ENCODE measurements at places on chromosomes 5 and 9.
A peak's percentile ranks its signal among the peaks of the same experiment; 100 is the strongest.

DNA sequence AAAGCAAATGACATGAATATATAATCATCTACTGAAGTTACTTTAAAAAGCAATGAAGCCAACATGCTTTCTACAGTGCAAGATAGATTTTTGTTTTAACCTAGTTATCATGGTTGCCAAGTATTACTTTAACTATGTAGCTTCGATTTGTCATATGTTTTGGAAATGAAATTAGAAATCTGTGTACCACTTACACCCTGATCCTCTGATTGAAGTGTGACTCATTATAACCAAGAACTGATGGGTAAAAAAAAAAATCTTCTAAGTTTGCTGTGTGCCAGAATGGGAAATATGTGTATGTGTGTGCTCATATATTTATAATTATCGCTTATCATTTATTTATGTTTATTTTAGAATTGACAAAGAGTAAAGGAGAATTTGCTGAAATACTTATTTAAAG lies 9.1 kb upstream of the CDC42SE2 start:
- no peak for DNase-seq

- DNase-seq = no peak
These were observed 11.7 kb upstream of the PCDHB1 start for GRCh38 chr5:141039517-141039916.

- DNase-seq = no peak
These were observed 53.4 kb downstream of the MAN2A1 start for GRCh38 chr5:109743041-109743531.

DNA sequence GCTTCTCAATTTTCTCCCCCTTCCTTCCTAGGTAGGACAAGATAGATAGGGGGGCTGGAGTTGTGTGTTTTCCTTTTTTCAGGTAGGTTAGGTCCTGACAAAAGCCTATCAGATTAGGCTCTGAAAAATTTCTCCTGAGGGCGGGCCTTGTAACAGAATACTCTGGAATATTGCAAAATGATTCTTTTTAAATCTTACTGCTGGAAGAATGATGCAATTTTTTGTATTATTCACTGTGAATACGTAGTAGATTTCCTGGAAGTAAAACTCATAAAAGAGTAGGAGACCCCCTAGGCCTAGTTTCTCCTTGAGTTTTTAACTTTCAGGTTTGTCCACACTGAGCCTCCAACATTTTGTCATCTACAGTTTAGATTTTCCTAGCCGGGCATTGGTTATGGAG lies 1701.8 kb downstream of the EFNA5 start:
- no peak for DNase-seq

GRCh38 chr5:59272809-59273427 lies 620.6 kb downstream of the PDE4D start:
- DNase-seq = no peak

GRCh38 chr5:169149317-169149716 lies 151.6 kb downstream of the SLIT3 start:
- DNase-seq = no peak

- DNase-seq = no peak
These were observed 189.6 kb downstream of the ARHGEF28 start for GRCh38 chr5:73815631-73816030.

GRCh38 chr5:3124410-3124809 lies 372.9 kb upstream of the IRX2 start:
- no peak for DNase-seq

DNA sequence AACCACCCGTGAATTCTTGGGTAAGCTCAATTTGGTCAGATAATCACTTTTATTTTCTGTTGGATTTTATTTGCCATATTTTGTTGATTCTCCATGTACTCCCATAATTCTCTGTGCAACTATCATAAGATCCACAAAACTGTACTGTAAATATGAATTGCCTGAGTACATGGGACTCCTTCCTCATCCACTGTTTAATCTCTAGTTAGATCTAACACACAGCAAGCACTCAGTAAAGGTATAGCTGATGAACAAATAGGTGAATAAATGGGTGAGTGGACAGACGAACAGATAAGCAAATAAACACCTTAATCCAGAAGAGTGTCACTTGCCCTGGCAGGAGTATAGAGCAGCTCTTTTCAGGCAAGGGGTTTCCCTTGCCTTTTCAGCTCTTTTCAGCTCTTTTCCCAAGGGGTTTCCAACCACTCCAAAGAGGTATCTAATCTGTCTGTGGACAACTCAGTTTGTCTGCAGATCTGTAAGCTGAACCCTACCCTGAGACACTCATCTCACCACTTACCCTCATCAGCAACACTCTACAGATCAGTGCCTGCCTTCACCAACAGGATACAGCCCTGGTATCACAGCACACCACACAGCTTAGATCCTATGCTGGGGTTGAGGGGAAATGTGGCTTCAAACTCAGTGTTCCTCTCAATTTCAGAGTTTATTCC lies 51.2 kb downstream of the SIL1 start:
- DNase-seq = no peak

- no peak for DNase-seq
These were observed 189.8 kb upstream of the BRINP1 start for GRCh38 chr9:119559056-119559455.

DNA sequence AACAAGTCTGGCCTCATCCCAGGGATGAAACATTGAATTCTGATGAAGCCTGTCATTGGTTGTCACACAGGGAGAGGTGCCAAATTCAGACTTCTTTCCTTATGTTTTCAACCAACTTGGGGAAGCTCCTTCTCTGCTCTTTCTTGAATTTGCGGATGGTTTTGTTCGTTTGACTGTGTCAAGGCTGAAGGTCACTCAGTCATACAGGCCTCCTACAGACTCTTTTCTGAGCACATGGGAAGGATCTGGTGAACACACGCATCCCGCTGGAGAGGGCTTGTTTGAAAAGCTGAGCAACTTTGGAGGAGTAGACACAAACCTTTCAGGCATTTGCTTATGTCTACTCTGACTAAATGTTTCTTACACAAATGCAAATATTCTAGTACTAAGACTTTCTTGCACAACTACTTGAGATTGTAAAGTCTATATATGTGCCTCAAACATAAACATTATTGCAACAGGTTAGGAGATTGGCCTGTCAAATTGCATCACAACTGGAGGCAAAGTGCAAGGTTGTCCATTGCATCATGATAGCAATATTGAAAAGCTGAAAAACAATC lies 151.5 kb upstream of the NR3C1 start:
- no peak for DNase-seq

- DNase-seq = no peak
These were observed 711 bp downstream of the PGGT1B start for GRCh38 chr5:115262011-115262320.

- DNase-seq = peak; percentile 40
These were observed 227.0 kb upstream of the DAP start for GRCh38 chr5:10987925-10988504.

DNA sequence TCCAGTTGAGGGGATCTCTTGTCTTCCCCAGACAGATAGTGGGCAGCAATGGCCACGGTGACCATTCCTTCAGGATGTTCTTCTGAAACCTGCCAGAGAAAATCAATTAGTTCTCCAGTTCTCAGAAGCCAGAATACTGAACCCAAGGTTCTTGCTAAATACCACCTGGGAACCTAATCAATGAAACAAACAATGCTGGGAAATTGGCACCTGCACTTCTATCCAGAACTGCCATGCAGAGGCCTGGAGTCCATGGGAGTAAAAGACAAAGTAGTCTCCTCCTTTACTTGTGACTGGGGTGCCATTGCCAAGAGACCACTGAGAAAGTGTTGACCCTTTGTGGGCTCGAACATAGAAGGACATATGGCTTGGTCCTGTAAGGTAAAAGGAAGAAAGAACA lies 45.7 kb downstream of the ERMP1 start:
- no peak for DNase-seq

DNA sequence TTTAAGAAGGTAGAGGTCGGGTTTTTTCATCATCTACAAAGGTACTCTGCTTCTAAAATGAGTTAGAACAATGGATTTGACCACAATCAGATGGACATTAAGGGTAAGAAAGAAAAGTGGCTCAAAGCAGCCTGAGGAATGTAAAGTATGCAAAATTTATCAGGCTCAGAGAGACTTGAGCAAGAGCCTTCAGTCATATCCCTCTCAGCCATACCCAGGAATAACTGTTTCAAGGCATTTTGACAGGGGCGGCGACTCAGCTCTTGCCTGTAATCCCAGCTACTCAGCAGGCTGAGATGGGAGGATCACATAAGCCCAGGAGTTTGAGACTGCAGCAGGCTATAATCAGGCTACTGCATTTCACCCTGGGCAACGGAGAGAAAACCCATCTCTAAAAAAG lies 38.8 kb upstream of the ANXA2R start:
- DNase-seq = no peak

DNA sequence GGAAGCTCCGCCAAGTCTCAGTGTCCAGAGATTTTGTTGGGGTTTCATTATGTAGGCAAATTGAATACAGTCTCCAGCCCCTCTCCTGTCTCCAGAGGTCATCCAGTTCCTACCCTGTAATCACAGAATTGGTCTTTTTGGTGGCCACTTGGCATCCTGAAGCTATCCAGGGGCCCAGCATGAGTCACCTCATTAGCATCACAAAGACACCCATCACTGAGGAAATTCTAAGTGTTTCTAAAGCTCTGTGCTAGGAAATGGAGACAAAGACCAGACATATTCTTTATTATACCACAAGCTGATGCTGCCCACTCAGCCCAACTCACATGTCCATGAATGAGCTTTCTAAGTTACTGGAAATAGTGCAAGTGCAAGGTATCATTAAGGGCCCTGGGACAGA lies 229.9 kb downstream of the DOCK8 start:
- no peak for DNase-seq

DNA sequence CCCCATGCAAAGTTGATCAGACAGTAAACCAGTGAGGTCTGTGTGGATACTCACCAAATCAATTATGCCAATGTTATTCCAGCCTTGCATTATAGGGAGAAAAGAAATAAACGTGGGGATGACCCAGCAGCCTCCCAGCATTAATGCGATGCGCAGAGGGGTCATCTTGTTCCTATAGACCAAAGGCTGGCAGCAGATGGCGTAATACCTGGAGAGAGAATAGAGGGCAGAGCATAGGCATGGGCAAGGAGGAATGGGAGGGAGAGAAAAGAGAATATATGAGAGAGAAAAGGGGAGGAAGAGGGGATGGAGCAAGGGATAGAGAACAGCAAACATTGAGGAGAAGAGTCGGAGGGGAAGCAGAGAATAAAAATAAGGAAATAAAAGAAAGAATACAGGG lies 131.2 kb downstream of the HTR4 start:
- no peak for DNase-seq

GRCh38 chr9:83744206-83744605 lies 36.4 kb upstream of the UBQLN1 start:
- DNase-seq = no peak

- DNase-seq = no peak
These were observed 155.5 kb upstream of the EPB41L4A start for GRCh38 chr5:112574536-112574935.

- no peak for DNase-seq
These were observed 4.4 kb upstream of the GLIPR2 start for GRCh38 chr9:36132086-36132485.

- no peak for DNase-seq
These were observed 9.0 kb upstream of the FAF2 start for GRCh38 chr5:176438959-176439757.

GRCh38 chr5:72180925-72181324 lies 73.7 kb downstream of the MAP1B start:
- DNase-seq = no peak

DNA sequence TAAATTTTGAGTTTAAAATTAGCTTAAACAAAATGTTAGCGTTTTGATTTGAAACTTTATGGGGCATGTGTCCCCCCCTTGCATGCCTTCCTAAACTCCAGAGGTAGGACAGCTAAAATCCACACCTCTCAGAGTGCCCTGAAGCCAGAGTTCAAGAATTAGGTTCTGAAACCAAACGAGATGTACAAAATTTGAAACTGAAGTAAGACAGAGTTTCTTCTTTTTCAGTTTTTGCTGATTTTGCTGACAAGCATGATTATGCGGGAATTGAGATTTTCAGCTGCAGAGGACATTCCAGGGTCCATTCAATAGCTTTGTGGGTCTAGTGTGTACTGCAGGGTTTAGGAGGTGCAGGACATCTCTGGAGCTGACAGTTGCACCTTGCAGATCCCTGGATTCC lies 17.1 kb upstream of the LOX start:
- no peak for DNase-seq

Measured in activated T-helper 2 cell treated with anti-CD3 and anti-CD28 coated beads, Interferon-gamma antibody, Interleukin-2, Interleukin-4, amounts not matched to agents 10 μg/mL and 5 μg/mL and 100 μg/mL, durations not matched to agents 14 hours and 24 hours and 36 hours (primary cell).